Activated T-cell treated with anti-CD3 and anti-CD28 coated beads, Interleukin-2, amount 50 U/mL, for 48 hours (primary cell): ENCODE measurements at places on chromosomes 16 and 17.

DNA sequence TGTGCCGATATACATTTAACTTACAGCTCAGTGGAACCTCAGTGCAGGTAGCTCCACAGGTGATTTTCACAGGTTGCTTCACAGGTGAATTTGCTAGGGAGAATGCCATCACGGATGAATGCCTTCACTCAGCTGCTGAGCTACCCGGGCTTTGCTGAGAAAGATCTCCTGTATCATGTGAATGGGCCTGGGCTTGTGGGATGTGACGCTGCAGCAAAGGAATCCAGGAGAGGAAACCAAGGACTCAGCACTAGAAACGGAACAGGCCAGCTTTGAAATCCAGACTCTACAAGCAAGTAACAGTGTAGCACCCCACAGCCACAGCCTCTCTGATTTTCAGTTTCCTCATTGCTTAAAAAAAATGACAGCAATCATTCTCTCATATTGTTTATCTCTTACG is 271.4 kb upstream of the MAF start:
- no peak for DNase-seq

DNA sequence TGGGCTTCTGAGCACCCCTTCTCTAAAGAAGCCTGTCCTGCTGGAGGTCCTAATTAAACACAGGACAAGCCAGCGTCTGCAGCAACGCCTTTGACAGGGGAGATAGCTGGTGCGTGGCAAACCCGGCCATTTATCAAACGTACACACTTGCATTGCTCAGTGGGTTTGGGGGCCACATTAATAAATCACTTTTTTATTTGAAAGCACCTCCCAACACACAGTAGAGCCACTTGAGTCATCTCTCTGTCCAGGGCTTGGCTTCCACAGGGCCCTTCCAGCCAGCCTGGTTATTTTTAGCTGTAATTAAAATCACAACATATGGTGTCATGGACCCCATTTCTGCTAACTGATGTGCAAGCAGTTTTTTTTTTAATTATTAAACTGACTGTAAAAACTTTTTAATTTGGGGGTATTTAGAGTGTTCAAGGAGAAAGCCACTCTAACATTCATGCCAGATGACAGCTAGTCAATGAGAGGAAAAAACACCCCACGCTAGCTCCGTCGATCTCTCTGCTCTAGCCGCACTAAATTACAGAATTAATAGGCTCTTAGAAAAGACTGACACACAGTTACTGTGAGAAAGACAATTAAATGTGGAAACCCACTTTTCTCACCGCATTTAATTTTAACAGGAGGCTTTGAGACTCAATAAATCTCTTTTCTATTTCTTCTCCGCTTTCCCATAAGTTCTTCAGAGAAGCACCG is 201.0 kb upstream of the WSCD1 start:
- no peak for DNase-seq

- DNase-seq = no peak
Measured at GRCh38 chr17:74464730-74465377, 1.6 kb upstream of the CD300A start.

DNA sequence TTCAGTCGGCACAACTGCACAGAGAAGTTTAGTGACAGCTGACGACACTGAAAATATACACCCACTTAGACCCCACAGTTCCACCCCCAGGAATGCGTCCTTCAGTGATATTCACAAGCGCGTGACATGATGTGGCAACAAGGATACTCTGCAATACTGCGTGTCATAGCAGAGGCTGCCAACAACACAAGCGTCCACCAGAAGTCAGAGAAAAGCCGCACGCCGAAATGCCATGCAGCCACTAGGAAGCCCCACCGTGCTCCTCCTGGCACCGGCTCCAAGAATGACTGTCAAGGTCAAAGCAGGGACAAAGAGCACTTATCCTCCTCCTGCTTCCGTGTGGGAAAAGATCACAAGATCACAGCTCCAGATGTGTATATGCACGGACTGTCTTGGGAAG is 3.5 kb downstream of the ATP2A3 start:
- DNase-seq = no peak

DNA sequence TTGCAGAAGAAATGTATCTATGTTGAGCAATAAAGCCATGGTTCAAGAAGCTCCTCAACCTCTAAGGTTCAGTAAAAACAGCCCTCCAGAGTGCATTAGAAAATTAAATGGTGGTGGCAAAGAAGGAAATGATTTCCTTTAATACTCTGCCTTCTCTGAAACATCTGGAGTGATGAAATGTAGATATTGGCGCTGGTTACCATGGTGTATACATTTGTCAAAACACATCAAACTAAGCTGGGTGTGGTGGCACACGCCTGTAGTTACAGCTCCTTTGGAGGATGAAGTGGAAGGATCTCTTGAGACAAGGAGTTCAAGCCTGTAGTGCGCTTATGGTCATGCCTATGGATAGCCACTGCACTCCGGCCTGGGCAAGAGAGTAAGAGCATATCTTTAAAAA is 6.0 kb downstream of the CAPNS2 start:
- DNase-seq = no peak

DNA sequence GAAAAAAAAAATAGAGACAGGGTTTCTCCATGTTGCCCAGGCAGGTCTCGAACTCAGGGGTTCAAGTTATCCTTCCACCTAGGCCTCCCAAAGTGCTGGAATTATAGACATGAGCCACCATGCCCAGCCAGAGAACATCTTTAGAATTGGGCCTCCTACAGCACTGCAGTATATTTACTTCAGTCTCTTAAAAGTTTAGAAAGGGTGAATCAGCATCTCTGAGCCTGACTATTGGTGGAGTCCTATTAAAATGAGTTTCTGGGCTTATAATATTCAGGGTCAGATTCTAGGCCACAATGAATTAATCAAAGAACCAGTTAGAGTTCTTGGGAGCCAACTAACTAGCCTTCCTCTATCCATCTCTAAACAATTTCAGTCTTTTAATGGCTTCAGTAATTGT is 22.8 kb downstream of the TADA2A start:
- DNase-seq = no peak
